ENCODE measurements at places on chromosomes 1 and 21.

DNA sequence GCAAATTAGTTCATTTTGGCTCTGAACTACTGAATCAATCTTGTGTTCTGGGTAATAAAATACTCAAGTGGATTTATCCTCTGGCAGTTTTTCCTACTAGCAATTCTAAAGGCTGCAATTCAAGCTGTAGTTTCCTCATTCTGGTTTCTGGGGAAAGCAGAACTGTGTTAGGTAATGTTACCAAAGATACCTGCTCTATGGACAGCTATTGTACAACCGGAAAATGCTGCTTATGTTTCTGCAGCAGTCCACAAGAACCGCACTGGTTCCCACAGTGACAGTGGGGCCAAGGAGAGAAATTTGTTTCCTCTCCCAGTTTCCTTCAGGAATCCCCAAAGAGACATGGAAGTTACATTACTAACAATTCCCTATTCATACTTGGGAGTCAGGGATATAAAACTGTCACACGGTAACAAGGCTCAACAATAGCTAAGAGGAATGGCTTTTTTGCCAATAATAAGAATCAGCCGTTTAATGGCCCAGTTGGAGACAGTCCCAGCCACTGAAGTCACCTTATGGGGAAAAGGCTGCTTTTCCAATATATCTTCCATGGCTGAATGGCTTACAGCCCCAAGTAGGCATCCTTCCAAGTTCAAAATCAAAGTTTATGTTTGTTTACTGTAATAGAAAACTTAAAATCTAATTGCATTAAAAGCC lies 52.6 kb downstream of the PCNX2 start:
- DNase-seq = no peak

GRCh38 chr1:170168265-170168664 lies 22.5 kb downstream of the NTMT2 start:
- peak; percentile 55 for DNase-seq

DNA sequence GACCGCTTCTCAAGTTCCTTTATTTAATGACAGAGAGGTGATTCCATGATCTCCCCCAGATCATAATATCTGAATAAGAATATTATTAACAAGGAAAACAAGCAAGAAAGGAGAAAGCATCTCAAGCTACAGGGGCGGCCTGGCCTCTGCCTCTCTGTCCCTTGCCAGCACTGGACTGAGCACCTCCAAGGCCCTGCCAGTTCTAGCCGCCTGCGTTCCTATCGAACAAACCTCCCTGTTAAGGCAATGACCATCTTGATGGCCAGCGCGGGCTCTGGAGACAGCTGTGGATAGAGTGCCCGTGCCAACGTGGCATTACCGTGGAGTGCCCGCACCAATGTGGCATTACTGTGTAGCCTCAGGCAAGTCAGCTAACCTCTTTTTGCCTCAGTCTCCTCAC lies 84.8 kb downstream of the NPHP4 start:
- no peak for DNase-seq

DNA sequence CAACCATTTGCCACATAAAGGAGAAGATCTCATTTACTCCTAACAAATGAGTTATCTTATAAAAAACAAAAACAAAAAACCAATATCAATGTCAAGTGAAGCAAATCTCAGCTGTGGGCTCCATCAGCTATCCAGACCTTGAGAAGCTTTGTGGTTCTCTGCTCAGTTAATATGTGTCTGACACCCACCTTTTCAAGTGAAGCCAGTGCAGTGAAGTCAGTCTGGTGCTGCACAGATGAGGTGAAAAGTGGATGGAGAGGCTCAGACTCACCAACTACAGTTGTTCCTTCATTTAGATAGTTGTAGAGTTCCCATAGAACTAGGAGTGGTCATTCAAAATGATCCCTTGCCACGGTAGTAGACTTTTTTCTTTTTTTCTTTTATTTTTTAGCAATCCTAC lies 106.8 kb downstream of the NTNG1 start:
- DNase-seq = no peak

GRCh38 chr21:36478207-36478701 lies 1.7 kb downstream of the CLDN14 start:
- DNase-seq = peak; percentile 91

- peak; percentile 40 for DNase-seq
Measured at GRCh38 chr1:223543560-223543959, 121.9 kb downstream of the CAPN8 start.

- DNase-seq = peak; percentile 73
Measured at GRCh38 chr1:238485057-238485911, 594.6 kb upstream of the ZP4 start.

- no peak for DNase-seq
Measured at GRCh38 chr1:12386130-12386529, 156.3 kb downstream of the VPS13D start.

GRCh38 chr1:94543893-94544635 lies 2.5 kb upstream of the F3 start:
- DNase-seq = peak; percentile 84

DNA sequence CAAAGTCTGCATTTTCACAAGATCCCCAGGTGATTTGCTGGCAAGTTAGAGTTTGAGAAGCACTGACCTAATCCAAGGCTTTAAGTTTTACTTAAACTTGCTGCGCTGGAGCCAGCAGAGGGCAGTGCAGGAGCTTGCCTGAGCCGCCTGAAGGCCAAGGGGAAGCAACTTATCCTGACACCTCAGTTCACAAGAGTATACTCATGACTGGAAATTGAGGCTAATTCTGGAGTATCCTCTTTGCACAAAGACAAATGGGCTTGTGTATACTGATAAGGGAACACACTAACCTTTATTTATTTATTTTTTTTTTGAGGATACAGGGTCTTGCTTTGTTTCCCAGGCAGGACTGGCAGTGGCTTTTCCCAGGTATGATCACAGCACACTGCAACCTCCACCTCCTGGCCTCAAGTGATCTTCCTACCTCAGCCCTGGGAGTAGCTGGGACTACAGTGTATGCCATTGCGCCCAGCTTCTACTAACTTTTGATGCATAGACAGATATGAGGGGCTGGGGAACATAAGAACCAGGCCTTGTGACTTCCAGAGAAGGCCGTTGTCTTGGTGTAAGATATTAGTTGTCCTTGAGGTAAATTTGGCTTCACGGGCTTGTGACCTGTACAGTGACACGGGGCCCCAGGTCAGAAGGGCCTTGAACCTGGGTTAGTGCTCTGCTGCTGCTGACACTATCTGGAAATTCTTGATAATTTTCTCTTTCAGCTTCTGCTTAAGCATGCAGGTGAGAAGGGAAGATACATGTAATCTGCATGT lies 29.0 kb upstream of the SLAMF1 start:
- peak; percentile 79 for DNase-seq

DNA sequence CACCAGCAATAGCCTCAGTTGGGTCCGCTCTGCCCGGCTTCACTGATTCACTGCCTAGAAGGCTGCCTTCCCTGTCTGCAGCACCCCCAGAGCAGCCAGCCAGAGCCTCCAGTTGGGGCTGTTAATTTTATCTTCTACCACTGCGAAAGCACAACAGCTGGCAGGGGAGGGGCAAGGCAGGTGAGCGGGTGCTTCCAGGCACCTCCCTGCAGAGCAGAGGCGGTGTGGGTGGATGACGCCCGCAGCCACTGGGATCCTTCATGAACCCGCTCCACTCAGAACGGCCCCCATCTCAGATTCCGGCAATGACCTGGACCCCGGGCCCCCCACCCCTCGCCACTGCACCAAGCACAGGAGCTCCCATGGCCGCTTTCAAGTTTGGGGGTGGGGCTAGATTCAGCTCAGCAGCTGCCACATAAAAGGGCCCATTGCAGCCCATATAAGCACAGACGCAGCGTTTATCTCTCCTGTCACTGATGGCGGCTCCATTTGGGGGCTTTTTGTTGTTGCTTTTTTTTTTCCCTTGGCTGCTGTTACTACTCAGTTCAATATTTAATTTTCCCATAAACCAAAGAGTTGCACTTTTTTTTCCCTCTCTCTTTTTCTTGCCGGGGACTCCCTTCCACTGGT lies 128.0 kb upstream of the KLHDC7A start:
- no peak for DNase-seq

DNA sequence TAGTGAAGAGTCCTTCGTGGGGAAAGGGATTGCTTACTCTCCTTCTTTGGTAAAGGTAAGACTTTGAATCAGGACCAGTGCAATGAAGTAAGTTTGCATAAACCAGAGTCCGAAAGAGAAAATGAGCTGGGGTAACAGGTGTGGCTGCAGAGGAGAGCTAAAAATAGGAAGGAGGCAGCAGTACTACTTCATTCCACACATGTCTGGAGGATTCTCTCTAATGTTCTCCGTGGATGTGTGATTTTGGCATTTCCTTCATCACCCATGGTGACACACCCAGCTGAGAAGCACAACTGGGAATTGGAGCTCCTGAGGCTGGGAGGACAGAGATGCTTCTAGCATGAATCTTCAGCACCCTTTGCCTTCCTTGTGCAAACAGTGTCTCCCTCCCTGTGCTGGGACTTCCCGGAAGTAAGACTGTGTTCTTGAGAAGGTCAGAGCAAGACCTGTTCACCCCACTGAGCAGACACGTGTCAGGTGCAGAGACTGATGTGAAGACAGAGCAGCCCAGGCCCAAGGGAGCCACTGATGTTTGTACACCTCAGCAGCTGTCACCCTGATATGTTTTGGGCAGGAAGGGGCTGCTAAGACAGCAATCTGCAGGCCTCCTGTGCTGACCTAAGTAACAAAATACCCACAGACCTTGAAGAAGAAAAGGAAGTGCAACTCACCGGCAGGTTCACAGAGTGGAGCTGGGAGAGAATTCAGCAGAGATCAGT lies 13.3 kb downstream of the FCRL1 start:
- no peak for DNase-seq

- no peak for DNase-seq
Measured at GRCh38 chr1:36835696-36836095, 198.6 kb downstream of the GRIK3 start.

DNA sequence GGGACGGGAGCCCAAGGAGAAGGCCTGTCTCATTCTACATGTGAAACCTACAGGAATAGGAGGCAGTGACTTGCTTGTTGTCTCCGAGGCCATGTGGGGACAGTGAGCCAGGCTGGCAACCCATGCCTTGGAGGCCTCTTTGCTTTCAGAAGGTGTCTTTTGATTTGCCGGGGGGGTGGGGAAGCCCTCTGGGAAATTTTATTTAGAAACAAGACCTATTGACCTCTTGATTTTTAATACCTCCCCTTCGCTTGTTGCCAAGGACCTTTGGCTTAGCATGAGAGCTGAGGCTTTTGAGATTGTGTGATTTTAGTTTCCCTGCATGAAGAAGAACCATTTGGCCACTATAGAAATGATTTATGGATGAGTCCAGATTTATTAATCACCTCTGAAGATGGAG lies 4.1 kb downstream of the ARMH1 start:
- no peak for DNase-seq

DNA sequence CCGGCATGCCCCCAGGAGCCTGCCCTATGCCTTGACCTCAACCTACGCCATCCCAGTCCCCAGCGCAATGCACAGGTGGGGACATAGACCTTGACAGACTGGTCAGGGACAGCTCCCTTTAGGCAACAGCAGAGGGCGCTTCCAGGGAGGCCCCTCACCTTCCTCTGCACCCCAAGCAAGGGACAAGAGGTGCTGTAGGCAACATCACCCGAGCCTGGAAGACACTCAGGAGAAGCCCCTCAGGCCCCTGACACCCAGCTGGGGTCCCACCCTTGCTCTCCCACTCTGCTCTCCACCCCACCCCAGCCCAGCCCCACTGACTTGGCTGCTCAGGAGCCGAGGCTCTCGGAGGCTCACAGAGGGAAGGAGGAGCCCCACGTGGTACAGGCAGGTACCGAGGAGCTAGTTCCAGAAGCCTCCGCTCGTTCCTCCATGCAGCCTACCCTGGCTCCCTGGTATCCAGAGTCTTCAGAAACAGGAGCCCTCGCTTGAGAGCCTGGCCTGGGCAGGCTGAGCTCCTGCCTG lies 2.4 kb upstream of the WNT3A start:
- peak; percentile 43 for DNase-seq

DNA sequence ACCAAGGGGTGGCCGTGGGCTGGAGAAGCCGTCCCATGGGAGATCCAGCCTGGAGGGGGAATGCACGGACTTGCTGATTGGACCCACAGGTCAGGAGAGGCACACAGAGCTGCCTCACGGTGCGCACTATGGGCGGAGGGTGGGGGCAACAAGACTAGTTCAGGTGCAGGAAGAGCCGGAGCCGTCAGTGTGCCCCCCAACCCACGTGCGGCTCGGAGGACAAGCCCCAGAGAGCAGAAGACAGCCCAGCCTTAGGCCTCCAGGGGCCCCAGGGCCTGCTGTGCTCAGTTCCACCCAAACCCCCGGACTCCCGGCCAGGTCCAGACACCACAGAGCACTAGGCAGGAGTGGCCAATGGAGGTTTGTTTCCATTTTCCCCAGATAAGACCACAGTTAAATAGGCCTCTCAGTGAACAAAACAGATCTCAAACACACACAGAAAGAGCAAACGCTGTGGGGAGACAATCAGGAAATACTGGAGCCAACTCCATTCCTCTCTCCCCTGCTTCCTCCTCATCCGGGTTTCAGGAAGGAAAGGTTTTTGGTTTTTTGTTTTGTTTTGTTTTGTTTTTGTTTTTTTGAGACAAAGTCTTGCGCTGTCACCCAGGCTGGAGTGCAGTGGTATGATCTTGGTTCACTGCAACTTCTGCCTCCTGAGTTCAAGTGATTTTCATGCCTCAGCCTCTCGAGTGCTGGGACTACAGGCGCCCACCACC lies 84.2 kb downstream of the ADSS2 start:
- DNase-seq = no peak

All from GM23248 (cell line).